ENCODE measurements at places on chromosomes 2 and 18.

GRCh38 chr2:134292514-134292913 lies 38.6 kb downstream of the MGAT5 start:
- DNase-seq: no peak

DNA sequence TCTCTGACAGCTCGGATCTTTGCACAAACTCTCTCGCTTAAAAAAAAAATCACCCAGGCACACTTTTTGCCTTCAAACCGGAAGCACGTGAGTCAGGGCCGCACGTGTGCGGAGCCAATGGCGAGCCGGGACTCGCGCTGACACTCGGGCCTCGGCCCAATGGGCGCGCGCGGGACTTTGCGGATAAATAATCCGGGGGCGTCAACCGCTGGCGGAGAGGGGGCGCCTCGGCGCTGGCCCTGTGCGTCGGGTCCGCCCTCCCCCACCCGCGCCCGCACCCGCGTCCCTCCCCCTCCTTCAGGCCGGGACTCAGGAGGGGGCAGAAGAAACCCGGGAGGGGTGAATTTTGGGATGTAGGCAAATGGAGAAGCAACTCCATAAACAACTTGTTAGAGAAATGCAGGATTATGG lies 319 bp upstream of the EN1 start:
- no peak for DNase-seq

DNA sequence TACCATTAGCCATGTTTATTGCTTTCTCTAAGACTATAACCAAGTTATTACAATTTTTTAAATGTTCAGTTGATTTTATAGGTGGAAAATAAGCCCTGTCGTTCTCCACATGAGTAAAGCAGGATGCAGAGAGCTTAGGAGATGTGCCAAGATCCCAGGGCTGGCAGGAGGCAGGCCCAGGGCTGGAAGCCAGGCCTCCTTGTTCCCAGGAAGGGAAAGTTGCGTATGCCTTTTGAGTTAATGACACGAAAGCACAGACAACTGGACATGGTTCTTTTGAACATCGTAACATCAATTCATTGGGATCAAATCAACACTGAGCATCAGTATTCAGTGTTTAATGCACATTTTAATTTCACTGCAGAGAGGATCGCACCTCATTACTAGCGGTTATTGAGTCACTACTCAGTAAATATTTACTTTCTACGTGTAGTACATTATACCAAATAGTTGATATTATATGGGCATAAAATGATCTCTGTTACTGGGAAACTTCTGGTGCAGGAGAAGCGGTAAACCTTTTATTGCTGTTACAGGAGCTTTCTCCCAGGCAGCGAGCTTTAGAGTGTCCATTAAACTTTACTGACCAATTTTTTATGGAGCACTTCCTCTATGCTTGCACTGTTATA lies 60.0 kb downstream of the RNF144A start:
- DNase-seq: no peak

DNA sequence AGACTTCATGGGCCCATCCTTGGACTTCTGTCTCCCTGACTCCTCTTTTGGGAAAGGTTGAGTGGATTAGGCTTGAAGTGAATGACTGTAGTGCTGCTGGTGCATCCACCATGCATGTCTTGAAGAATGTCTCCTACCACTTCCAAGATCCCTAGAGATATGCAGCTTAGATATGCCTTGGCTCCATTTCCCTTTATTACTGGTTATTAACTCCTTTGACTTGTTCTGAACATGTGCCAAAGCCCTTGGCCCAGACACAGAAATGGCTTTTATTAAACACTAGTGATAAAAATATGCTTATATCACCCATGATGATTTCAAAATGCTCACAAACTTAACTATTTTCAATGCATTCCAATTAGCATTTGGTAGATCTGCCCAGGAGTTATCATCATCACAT lies 90.0 kb upstream of the SLC14A2 start:
- no peak for DNase-seq

DNA sequence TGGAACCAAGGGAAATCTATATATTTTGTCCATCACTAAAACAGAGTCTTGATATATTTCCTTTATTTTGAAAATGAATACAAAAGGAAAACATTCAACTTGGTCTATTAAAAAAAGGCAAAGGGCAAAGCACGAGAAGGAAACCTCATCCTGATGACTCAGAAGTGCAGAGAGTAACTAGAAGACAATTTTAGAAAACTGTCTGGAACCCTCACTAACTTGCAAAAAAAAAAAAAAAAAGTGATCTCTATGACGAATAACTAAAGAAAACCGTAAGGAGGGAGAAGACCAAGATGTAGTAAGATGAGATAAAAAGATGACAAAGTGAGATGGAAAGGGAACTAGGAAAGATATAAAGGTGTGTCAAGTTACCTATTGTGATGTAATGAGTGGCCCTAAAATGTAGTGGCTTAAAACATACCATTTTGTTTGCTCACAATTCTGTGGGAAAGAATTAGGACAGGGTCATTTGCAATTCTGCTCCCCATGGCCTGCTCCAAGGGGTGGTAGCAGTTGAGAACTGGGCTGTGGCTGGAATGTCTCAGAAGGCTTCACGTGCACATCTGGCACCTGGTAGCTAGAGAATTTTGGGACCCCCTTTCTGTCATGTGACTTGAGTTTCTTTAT lies 303.0 kb downstream of the DYSF start:
- DNase-seq: no peak

GRCh38 chr2:11533278-11534070 lies at the start of gene GREB1:
GREB1 (plus strand) TSS chr2:11534045; CDS start chr2:11556615, 22,570 bp downstream.
- DNase-seq: no peak

- no peak for DNase-seq
Measured at GRCh38 chr2:7061921-7062320, 144.7 kb downstream of the RNF144A start.

DNA sequence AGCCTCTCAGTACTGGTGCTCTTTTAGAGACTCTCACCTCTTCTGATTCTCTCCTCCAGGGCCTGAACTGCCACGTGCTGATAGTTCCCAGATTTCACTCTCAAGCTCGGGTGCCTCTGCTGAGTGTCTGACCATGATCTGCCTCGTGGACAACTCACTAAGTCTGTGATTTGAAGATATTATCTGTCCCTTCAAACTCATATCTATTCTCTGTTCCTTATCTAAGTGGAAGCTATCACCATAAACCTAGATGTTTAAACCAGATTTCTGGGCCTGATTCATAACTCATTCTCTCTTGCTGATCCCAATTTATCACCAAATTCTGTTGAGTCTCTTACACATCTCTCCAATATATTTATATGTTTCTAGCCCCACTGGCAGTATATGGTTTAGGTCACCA lies 29.9 kb upstream of the KIDINS220 start:
- no peak for DNase-seq

DNA sequence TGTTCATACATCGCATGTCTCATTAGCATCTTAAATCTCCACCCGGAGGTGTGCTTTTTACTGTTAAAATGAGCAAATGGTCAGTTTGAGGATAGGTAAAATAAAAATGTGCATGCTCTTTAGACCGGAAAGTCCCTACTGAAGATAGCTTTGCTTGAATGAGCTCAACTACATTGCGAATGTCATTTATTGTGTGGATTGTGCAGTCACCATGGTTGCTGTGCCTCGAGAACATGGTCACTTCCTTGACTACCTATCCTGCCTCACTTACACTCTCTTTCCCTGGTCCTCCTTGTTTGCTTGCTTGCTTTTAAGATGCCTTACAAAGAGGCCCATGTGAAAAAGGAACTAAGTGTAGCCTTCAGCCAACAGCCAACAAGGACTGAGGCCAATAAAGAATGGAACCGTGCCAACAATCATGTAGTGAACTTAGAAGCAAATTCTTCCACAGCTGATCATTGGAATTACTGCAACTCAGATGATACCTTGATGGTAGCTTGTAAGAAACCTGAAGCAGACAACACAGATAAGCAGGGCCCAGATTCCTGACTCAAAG lies 72.2 kb upstream of the BARD1 start:
- no peak for DNase-seq

DNA sequence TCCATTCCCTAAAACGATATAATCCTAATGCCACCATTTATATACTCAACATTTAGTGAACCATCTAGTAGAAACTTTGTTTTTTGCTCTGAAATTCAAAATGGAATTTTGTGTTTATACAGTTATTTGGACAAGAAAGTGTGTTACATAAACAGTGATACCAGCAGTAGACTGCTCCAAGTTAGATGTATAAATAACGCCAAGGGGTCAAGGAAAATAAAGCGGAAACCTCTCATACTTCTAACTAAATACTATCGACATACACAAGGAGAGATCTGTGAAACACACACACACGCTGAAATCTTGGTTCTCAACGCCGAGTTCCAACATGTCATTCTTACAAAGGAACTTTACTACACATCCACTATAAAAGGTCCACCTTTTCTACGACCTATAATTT lies 1.2 kb downstream of the TXNL1 start:
- DNase-seq: no peak

DNA sequence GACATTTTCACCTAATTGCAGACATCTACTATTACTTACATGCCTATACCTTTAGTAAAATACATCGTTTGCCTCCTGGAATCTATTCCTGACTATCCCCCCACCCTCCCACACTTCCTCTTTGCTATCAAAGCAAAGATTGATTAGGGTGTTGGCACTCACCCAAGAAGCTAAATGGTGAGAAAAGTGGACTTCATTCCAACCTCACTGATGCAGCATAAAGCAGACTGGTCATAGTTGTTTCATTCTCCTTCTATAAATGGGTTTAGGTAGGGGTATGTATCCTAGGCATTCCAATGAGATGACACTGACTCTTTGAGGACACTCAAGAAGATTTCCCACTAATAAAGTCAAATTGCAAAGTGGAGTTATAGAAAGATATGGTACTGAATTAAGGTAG lies 97.4 kb downstream of the LRP1B start:
- no peak for DNase-seq

- no peak for DNase-seq
Measured at GRCh38 chr2:138490673-138491494, 10.7 kb upstream of the SPOPL start.

DNA sequence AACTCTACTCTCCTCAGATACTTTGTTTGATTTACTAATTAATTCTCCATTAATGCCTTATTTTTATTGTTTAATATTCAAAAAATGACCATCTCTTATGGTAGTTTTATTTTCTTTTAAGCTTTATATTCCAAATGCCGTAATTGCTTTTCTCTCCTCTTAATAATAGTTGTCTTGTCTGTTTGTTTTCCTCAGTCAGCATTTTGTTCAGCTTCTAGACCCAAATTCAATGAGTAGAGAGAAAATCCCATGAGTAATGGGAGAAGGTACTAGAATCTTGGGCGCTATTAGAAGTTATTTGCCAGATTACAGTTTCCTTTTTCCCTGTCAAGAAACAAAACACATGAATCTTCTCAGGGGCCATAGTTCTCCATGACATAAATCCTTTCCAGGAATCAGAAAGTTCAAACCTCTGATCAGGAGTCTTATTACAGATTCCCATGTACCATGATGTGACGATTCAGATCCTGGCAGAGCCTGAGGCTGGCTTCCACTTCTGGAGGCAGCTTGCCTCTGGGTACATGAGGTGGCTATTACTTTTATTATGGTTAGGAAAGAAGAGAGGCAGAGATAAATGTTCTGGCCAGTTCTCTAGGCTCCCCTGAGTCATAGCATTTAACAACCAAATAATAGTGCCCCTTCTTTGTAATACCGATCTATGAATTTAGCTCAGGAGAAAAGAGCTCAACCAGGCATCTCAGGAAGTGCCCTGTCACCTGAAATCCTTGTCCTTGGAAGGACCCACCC lies 485.1 kb upstream of the SETBP1 start:
- DNase-seq: no peak

DNA sequence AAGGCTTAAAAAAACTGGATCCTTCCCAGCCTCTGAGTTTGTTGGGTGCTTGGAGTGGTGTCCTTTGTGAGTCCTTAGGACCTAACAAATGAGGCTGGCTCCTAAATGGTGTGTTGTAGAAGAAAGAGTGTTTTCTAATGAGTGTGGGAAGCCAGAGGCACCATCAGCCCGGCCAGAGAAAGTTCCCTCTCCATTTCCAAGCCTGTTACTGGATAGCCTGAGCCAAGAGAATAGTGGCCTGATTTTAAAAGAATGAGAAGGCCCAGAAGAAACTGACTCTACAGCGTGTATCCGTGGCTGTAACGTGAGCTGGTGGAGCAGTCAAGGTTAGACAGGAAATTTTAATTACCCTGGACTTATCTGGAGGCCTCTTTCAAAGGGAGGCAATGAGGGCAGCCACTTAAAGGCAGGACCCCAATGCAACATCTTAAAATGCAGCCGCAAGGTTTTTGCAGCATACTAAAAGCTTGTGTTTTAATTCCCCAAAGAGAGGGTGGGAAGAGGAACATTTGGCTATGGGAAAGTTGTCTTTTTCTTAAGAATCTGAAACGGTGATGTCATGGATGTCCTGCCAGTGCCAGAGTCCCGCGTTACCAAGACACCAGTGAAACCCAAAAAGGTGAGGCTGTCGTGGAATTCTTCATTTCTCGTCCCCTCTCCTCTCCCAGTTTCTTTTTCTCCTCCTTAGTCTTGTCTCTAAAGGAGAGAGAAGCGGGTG lies 4.6 kb downstream of the EFHD1 start:
- no peak for DNase-seq

DNA sequence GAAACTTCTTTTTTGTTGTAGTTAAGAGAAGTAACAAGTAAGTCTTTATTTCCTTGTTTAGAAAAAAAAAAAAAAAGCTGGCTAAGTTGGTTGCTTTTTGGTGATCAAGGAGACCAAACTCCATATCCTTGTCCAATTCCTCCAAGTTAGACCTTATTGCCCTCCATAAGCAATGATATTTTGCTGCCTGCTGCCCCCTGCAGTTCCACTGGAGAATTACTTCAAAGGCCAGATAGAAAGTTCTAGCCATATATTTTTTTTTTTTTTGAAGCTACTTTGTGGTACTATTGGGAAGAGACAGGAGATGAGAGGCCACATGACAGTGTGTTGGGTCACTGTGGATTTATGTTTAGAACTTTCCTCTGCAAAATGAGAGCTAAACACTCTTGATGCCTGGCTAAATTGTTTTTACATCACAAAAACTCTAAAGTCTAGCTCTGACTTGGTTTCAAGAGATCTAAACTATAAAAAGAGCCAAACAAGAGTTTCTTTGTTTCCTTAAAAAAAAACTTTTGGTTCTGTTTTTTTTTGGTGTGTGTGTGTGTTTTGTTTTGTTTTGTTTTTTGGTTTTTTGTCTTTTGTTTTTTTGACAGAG lies 80.7 kb upstream of the RASGRP3 start:
- DNase-seq: no peak

DNA sequence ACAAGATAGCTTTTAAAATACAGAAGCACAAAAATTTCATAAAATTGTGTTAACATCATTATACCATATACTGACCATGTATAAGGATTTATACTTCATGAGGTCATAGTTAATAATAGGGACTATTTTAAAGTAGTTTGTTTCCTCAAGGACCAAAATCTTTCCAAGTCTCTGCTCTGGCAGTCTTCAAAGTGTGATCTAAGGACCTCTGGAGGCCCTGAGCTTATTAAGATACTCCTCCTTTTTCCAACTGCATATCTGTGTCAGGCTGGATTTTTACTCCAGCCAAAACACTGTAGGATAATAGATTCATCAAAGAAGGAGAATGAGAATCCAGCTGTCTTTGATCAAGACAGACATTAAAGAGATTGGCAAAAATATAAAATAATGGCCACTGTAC lies 1.7 kb upstream of the SCYGR2 start:
- DNase-seq: no peak

GRCh38 chr2:74764429-74765272 lies 69.3 kb upstream of the HK2 start:
- no peak for DNase-seq

GRCh38 chr2:106129592-106129991 lies 64.5 kb downstream of the UXS1 start:
- no peak for DNase-seq
